Activated CD4-positive, alpha-beta T cell treated with anti-CD3 and anti-CD28 coated beads for 1 hour (primary cell): ENCODE measurements at places on chromosomes 11 and 22.

DNA sequence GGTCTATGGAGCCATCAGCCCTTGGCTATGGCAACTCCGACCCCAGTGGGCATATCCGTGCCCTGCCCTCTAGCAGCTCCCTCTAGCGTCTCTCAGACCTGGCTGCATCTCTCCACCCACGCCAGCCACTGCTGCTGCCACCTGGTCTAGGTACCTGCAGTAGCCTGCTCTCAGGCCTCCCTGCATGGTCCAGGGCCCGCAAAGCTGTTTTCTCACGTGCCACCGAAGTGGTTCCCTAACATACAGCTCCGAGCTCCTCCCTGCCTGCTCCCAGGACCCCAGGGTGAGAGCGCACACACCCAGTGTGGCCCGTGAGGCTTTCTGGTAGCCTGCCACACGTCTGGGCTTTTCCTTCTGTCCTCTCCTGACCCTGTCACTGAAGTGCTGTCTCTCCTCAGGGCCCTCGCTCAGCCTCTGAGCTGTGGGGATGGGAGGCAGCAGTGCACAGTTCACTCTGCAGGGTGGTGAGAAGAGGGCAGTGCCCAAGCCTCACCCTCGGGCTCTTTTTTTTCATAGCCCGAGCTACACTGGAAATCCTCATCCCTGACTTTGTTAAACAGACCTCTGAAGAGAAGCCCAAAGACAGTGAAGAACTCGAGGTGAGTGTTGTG is 14.3 kb downstream of the DGCR8 start:
- no peak for DNase-seq

GRCh38 chr11:77611921-77612320 is 22.2 kb downstream of the AQP11 start:
- DNase-seq, result no peak

DNA sequence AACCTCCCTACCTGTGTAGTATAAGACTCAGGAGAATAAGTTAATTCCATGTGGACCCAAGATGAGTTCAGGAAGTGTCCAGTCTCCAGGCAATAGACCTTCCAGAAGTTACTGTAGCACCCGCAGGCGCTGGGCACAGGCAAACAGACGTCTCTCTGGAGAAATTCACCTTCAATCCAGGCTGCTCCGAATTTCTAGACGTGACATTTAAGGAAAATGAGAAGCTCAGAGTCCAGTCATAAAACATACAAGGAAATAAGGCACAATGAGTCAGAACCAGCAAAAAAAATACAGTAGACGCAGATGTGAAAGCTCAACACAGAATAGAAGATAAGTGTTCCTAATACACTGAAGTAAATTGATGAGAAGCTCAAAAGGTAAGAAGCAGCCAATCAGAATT is 14.2 kb downstream of the NADSYN1 start:
- DNase-seq, result no peak

DNA sequence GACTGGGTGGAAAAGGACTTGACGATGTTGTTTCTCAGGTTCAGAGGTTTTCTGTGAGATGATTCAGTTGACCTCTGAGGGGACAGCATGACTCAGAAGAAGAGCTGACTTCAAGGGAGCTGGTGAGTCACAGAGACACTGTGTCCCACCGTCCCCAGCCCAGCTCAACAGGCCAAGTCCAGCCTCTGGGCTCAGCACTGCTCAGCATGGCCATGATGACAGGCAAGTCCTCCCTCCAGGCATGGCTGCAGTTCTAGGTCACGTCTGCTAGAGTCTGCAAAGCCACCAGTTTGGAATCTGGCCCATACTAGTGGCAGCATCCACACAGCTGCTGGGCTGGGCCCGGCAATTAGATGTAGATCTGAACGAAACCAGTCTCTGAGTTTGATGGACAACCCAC is 12.9 kb downstream of the TRIM29 start:
- DNase-seq, result no peak

GRCh38 chr11:64585150-64585549 is 5.9 kb upstream of the SLC22A12 start:
- no peak for DNase-seq
